ENCODE measurements at places on chromosomes 7 and 10.
A peak's percentile ranks its signal among the peaks of the same experiment; 100 is the strongest.

DNA sequence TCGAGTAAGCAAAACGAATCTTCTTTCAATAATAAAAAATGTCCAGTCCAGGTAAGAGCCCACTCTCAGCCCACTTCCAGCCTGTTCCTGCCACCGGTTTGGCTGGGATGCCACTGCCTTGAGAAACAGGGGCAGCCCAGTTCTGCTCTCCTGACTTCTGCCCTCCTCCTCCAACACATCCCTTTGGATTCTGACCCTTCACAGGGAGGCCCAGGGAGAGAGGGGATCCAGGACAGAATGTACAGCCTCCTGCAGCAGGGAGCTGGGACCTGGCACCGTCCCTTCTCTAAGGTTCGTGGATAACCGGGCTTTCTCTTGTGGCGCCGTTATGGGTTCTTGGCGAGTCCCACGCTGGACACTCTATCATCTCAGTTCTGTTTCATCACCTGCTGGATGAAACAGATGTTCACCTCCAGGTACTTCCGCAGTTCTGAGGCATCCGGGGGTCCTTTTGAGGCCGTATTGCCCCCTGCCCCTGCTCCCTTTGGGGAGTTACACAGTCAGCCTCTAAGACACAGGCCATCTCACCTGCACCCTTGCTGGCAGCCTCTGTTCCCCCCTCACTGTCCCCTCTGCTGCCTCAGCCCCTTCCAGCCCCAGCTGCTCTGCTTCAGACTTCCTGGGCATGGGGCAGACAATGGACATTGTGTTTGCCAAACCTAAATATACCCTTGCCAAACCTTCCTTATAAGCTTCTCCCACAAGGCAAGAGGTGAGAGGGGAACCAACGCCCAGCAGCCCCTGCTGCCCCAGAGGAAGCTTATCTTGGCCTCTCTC, 203.8 kb upstream of the ZMIZ1 start:
- DNase-seq: no peak

DNA sequence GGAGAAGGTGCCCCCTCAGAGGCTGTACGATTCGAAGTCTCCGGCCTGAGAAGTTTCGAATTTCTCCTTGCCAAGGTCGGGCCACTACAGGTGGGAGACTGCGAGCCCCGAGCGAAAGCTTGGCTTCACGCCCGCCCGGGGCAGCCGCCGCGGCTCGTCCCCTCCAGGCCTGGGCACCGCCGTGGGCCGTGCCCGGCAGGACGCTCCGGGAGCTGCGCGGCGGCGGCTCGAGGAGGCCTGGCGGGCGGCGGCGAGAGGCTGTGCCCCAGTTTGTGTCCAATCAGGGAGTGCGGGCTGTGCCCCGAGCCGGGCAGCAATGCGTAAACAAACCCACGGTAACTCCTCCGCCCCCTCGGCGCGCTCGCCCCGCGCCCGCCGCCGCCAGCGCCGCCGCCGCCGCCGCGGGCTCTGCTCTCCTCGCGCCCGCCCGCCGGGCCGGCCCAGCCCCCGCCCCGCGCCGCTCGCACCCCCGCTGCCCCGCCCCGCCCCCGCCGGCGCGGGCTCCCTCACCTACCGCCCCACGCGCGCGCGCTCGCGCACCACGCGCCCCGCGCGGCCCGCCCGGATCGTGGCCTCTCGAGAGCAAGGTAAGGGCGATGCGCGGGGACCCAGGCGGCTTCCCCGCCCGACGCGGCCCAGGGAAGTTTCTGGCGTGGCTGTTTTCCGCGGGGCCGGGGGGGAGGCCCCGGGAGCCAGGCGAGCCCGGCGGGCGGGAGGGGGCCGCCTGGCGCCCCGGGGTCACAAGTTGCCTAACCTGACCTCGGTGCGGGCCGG, 57.8 kb upstream of the PCGF5 start:
- peak; percentile 78 for DNase-seq

- DNase-seq: peak; percentile 47
Observed at GRCh38 chr7:91847876-91848588, 32.5 kb downstream of the MTERF1 start.

DNA sequence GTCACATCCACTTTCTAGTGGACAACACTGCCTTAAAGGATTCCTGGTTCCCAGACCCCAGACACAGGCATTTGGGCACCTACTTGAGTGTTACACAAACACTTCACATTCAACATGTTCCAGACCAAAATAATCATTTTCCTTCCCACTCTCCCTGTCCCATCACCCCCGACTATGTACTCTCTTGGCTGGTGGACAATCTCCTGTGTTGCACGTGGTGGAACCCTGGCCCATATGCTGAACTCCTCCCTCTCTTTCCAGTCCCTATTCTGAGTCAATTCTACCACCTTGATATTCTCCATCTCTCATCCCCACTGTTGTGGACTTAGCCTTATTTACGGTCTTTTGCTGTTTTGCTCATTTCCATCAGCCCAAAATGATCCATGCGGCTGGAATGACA, 8.3 kb upstream of the SEPHS1 start:
- DNase-seq: no peak

DNA sequence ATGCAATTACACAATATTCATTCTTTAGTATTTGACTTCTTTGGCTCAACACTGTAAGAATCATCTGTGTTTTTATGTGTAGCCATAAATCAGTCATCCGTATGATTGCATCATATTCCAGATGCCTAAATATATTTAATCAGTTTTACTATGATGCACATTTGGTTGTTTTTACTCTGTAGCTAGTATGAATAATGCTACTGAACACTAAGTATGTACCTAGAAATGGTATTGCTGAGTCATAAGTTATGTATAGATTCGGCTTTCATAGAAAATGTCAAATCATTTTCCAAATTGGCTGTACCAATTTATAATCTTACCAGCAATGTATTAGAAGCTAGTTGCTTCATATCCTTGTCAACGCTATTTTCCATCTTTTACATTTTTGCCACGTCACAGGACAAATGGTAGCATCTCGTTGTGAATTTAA, 197.3 kb upstream of the PLXNA4 start:
- no peak for DNase-seq
